GM10248 (cell line): ENCODE measurements at places on chromosomes 2 and 18.

DNA sequence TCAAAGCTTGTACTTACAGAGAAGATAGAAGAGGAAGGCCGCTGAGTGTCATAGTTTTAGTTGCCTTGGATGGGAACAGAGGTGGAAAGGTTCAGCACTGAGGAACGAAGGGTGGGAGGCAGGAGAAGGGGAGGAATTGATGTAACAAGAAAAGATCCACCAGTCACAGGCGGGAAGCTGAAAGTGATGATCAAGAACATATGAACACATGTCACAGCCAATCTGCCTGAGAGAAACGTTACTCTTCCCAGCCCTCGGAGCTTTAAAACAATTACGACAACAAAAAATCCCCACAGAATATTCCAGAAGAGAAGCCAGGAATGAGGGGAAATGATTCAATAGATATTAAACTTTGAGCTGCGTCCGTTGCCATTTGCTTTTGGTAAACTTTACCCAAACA, 87.1 kb downstream of the TSHZ1 start:
- no peak for DNase-seq

DNA sequence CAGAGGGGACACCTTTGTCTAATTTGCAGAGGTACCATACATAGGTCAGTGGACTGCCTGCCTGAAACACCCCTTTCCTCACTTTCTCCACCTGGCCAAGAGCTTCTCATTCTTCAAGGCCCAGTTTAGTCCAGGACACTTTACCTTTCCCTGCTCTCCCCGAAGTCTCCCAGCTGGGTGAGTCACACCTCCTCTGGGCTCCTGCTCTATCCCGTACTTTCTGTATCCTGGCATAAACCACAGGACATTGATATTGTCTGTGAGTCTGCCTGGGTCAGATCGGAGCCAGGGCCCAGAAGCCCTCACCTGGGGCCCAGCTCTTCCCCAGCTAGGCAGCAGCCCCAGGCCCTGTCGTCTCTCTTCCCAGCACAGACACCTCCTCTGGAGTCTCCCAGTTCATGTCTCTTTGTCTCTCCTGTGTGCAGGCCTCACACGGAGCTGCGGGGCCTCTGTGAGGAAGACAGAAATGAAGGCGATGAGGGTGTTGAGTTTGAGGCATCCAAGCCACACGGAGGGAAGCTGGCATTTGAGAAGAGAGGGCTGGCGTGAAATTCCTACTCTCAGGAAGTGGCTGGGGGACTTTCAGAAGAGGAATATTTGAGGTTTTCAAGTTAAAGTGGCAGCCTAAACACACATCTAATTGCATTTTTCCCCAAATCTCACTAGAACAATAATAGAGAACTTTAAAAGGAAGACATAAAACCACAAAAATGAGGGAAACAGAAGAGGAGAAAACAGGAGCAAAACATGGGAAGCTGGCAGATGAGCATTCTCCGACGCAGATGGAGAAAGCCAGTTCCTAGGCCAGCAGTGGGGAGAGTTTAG, 79.6 kb upstream of the LAPTM4A start:
- no peak for DNase-seq

DNA sequence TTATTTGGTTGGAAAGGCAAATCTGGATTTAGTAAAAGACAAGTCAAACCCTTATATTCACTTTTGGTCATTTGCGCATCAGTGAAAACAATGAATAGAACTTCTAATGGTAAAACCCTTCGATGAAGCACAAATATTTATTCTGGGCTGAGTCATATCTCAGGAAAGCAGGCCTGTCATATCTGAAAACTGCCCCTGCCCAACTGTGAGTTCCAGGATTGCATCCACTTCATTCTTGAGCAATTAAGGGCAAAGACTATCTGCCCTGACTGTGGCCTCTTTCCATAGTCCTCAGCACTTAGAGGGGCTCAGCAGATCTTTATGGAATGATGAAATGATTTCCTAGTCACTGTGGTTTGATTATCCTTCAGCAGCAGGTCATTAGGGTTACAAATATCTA, 795.2 kb upstream of the ID2 start:
- DNase-seq = no peak

DNA sequence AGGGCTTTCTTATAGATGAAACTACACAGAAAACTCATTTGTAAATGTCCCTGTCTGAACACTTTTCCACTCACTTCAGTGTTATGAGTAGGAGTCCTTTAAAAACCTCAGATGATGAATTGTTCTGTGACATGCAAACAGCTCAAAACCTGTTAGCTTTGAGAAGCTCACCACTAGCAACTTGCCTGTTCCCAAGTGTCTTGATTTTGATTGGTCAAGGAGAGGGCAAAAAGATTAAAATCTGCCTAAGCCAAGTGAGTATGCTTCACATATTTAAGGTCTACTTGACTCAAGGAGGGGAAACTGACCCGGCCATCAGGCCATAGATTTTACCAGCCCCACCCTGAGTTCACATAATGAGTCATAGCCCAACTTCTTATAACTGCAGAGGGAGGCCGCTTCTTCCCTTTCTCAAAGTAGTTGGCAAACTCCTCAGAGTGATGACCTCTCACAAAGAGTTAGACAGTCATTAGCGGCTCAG, 45.2 kb upstream of the MEIS1 start:
- DNase-seq = no peak

GRCh38 chr2:164792316-164793170, 49.1 kb downstream of the COBLL1 start:
- DNase-seq = no peak

DNA sequence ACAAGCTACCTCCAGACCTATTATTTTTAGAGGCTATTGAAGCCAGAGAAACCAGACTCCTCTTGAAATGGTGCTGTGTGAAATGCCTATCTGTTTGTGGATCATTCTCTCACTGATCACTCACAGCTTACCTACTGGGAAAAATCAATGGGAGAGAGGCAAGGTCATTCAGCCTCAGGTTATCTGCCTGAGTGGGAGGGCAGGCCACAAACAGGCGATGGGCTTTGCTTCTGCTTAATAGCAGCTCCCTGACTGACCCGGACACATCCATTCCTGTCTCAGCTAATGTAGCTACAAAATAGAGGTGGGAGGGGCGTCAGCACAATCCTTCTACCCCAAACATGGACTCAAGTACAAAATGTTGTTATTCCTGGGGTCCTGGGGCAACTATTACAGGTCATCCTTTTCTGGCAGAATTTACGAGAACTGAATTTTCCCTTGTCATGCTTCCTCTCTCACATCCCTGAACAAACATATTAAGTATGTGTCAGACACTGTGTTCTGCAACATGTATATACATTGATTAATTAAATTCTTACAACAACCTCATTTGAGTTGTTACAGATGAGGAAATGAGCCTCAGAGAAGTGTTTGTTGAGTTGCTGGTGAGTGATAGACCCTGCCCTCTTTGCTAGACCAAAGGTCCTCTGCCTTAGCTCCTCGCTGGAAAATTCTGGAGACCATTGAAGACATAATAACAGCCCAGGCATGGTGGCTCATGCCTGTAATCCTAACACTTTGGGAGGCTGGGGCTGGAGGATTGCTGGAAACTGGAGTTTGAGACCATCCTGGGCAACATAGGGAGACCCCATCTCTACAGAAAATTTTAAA, 60.5 kb downstream of the CDK15 start:
- no peak for DNase-seq

DNA sequence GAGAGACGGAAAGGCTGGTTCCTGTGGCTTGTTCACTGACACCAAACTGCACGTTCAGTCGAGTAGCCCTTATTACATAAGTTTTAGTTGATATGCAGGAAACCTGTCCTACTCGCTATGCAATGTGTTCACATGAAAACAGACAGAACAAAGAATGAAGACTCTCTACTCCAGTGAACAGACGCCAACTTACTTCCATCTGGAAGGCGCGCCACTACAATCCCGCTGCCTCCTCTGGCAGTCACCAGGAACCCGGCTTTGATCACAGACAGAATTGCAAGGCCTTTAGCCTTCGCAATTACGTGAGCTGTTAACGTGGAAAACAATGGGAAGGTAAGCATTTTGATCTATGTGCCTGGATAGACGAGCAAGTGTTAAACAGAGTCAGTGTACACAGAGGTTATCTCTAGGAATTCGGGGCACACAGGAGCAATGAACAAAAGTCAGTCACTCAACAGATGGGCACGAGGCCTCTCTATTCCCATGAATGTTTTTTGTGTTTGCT, 14.2 kb downstream of the SH3YL1 start:
- no peak for DNase-seq

GRCh38 chr18:33557706-33558105, 20.3 kb upstream of the ASXL3 start:
- DNase-seq = no peak

DNA sequence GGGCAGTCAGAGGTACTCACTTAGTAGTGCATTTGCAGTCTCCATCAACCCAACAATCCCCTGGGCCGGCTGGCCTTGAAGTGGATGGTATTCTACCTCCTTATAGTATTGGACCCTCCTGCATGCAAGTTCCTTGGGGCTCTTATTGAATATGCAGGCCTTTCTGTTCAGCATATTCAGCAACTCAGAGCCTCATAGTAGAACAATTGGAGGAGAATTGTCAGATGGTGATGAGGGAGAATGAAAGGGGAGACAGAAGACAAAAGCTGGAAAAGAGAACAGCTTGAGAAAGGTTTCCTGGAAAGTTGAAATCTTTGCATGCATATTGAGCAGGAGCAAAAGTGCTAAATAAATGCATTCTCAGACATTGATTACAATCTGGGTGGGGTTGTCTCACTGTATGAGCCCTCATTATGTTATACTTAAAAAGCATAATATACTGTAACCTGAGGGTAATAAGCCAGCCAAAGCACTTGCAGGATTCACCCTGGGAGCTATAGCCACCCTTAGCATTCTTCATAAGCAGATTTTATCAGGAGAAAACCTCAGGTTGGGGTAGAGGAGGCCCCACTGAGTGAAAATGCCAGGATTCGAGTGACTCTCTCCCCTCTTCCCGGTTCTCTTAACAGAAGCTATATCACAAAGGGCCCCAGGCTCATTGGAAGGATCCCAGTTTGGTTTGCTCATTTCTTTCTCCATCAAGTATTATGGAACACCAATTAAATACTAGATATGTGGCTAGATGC, 178.1 kb downstream of the MSH2 start:
- DNase-seq = no peak

- DNase-seq = peak; percentile 71
Observed at GRCh38 chr2:135985826-135986393, 484 bp upstream of the DARS1 start.

DNA sequence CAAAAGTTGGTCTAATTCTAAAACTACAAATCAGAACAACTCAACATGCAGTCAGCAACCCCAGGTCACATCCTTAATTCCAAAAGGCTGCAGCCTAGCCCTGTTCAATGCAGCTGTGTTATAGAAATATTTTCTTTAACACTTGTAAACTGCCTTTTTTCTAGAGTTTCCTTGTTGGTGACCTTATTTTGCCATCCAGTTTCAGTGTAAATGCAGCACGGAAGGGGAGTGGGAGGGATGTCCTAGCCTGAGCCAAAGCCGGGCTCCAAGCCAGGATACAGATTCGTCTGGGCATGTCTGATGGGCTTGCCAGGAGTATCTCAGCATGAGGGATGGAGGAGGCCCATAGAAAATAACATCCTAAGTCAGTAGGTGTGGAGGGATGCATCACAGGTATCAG, 17.7 kb upstream of the SP3 start:
- no peak for DNase-seq

DNA sequence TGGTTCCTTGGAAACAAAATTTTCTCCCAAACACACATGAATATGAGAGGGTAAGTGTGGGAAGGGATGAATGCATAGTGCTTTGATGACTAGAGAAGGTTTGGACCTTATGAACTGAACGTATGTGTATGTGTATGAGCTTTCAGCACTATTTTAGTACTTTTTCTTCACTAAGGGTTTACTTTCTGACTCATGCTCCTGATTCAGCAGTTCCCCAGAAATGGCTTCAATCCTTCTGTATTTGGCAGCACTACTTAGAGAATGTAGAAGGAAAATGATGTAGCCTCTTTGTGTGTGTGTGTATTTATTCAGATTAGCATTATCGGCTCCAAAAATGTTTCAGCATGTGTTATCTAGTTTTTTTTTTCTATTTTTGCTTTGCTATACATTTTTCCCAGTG, 22.2 kb downstream of the KCNJ3 start:
- no peak for DNase-seq

GRCh38 chr2:100554798-100555407, 7.9 kb upstream of the PDCL3 start:
- no peak for DNase-seq

DNA sequence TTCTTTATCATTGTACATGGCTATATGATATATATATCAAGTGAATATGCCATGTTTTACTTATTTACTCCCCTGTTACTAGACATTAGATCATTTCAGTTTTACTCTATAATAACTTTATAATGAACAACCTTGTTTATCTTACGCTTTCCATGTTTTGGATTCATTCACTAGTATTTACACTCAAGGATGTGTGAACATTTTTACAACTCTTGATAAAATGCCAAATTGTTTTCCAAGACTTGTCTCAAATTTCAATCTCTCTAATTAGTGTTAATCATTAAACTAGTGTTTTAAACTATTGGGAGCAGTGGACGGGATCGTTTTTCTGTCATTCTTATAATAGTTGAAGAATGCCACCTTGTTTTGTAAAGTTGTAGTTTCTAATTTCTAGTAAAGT, 51.5 kb upstream of the B3GNT7 start:
- DNase-seq = no peak

- no peak for DNase-seq
Observed at GRCh38 chr2:189248141-189248540, 68.6 kb upstream of the COL5A2 start.

DNA sequence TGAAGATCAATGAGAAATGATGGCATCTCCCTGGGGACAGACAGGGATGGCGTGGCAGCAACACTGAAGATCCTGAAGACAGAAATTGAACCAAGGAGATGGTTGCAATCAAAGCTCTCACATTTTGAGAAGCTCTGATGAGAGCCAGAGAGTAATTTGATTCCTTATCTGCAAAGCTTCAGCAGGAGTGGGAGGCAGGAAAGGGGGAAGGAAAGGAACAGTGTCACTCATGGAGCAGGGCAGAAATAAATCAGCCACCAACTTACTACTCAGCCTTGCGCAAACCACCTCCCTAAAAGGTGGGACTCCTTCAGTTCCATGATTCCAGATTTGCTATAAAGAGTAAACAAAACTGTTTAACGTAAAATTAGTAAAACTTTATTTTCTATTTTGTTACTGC, 119.2 kb downstream of the CACNB4 start:
- DNase-seq = no peak

GRCh38 chr2:176976736-176977685, 235.6 kb upstream of the HNRNPA3 start:
- DNase-seq = no peak

DNA sequence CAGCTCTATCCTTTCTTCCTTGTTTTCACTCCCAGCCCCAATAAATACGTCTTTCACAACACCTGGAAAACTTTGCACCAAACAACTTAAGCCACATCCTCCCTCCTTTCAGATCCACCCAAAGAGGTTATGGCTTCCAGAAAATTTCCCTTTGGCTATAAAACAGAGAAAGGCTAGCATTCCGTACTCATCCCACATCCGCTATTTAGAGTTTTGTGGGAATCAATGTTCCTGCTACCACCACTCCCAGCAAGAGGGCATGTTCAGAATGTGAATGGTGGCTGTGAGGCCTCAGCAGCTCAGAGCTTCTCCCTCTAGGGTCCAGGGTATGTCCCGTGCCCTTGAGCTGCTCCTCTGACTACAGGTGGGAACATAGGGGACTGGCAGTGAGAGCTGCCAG, 214.6 kb downstream of the NCK2 start:
- no peak for DNase-seq
